ENCODE measurements at places on chromosomes 12 and 14.
A peak's percentile ranks its signal among the peaks of the same experiment; 100 is the strongest.

- DNase-seq, result no peak
These were observed 137.5 kb downstream of the TMEM117 start for GRCh38 chr12:43973385-43973784.

DNA sequence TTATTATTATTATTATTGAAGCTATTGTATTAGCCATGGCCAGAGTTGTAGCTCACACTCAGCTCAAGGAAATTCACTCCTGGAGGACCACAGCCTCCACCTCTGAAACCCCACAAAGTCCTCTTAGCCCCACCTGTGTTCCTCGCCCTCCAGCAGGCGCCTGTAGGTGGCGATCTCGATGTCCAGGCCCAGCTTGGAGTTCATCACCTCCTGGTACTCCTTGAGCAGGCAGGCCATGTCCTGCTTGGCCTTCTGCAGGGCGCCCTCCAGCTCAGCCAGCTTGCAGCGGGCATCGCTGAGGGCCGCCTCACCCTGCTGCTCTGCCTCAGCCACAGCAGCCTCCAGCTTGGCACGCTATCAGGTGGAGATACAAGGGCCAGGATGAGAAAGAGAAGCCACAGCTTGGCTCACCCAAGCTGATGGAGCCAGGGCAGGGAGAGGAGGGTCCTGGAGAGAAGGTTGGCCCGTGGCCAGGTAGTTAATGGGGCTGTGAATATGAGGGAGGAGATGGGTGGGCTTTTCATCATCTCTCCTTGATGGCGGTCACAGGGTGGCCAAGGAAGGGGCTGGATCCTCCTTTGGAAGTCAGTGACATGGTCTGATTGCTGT, 5.1 kb downstream of the KRT85 start:
- DNase-seq, result peak; percentile 33

DNA sequence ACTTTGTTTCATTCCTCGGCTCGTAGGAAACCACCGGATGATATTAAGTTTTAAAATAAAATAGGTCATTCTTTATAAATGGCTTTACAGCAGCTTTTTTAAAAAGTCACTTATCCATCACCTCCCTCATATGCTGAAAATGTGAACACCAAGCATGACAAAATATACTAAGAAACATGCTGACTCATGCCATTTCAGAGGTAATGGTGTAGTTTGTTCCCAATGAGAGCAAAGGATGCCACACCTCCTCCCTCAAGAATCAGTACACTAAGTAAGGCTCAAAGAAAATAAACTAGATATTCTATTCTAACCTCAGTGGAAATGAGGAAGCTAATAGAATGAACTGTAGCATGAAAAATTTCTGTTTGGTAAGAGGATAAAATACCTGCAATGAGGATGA, 5.5 kb upstream of the DIO2 start:
- no peak for DNase-seq

DNA sequence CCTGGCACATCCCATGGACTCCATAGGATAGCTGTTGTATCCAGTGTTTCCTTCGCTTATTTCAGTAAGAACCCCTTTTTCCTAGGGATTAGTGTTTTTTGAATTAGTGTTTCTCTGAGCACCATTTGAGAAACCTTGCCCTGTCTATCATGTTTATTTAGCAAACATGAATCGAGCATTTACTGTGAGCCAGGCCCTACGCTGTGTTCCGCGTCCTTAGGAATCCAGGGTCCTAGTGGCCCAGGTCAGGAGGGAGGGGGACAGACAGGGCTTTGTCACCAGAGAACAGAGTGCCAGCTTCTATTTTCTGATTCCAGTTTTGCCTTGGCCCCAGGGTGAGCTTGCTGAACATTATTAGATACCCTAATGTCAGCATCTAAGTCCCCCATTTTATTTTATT, 2.5 kb downstream of the TEAD4 start:
- DNase-seq, result no peak

DNA sequence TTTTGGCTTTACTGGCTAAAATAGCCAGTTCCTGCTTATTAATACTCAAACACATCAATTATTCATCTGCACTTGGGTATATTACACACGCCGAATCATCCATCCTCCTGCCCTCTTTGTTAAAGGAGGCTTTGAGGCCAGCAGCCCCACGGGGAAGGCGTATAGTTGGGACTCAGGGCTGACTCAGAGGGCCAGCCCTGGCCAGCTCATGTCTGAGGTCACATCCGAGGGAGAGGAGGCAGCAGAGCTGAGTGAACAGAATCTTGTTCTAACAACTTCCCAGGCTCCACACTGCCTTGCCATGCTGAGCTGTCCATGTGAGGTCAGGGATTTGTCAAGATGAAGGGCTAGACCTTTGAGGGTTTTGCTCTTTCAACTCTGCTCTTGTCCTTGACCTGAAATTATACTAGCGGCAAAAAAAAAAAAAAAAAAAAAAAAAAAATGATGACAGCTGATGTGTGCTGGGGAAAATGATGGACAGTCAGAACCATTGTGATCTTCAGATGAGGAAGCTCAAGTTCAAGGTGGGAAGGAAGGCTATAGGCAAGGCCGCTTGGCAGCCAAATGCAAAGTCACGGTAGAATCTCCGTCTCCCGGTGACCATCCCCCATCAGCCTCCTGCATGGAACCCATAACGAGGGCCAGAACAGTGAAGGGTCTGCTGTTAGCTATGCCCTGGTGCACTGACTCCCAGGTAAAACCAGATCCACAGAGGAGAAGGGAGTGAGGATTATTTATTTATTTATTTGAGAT, 12.5 kb upstream of the MARK3 start:
- no peak for DNase-seq

- DNase-seq, result no peak
These were observed 1.5 kb downstream of the RDH5 start for GRCh38 chr12:55721601-55722213.
